H7 (cell line): ENCODE measurements at places on chromosomes 7 and 10. TPM values are rescaled to one million over a fixed set of nuclear protein-coding genes. Genes with fewer than 3 reads are reported as not detected.

DNA sequence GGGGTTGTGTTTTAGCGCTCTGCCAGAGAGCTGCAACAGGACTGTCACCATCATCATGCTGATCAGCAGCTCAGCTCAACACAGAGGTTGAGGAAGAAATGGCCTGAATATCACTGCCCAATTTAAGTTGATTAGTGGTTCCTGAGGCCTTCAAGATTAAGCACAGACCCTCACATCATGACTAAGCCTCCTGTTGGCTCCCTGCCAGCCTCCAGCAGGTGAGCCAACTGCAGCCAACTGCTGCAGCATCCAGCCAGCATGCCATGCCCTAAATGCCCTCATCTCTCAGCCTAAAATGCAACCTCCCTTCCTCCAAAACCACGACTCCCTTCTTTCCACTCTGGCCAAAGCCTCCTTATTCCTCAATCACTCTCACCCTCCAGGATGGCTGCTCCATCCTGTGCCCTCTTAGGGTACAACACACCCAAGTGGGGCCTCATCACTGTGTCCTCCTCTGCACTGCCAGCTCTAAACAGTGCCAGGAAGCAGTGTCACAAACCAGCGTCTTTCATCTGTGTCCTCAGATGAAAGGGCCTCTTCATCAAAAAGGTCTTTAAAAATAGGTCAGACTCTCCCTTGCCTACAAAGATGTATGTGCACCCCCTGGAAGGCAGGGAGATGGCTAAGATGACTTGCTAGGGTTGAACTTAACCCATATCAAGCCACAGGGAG lies 259.3 kb downstream of the ZEB1 start:
- DNase-seq, result no peak

GRCh38 chr7:106959753-106960152 lies 84.8 kb upstream of the PRKAR2B start:
- DNase-seq, result peak; percentile 57

DNA sequence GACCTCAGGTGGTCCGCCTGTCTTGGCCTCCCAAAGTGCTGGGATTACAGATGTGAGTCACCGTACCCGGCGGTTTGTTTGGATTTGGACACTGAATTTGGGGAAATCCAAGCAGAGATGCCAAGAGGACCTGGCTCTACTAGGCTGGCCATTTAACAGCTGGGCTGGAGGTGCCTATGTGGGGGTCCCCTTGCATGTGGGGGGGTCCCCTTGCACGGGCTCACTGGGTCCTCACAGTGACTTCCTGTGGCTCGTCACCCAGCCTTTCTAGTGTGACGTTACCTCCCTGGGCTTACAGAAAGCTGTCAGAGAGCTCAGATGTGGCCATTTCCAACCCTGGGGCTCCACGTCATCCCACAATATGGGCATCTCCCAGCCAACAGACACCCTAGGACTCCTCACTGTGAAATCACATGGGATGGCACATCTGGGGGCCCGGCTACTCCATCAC lies 49.3 kb upstream of the GNA12 start:
- DNase-seq, result no peak

The FAM25G gene
- total RNA-seq, result not detected in 2 replicates

The DIP2C gene
- 4.8 and 7.2 TPM in 2 replicates for total RNA-seq

The GBX1 gene
- total RNA-seq, result 0.62 TPM in 1 of 2 replicates, not detected in the other
